NCI-H526 treated with DMSO at 0.1 percent for 48 hours (cell line): ENCODE measurements at places on chromosomes 16 and 17.

- DNase-seq = no peak
Observed at GRCh38 chr17:80910043-80910442, 81.6 kb upstream of the CHMP6 start.

- no peak for DNase-seq
Observed at GRCh38 chr16:4263504-4264436, 9.1 kb downstream of the TFAP4 start.

DNA sequence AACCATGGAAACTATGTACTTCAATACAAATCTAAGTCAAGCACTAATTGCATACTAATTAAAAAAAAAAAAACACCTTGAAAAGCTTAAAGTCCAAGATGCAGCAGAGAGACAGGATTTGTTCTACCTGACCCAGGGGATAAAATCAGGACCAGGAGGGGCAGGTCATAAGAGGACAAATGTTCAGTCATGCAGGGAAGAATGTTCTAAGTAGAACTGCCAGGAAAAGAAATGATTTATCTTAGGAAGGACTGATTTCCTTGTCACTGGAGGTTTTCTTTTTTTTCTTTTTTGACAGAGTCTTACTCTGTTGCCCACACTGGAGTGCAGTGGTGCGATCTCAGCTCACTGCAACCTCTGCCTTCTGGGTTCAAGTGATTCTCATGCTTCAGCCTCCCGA is 9.1 kb upstream of the GHDC start:
- DNase-seq = no peak

GRCh38 chr16:63497408-63497807 is 1461.2 kb upstream of the CDH8 start:
- DNase-seq = no peak

GRCh38 chr17:17507465-17508011 is 11.3 kb upstream of the RASD1 start:
- no peak for DNase-seq

GRCh38 chr17:61289408-61290385 is 109.9 kb upstream of the TBX2 start:
- DNase-seq = no peak

DNA sequence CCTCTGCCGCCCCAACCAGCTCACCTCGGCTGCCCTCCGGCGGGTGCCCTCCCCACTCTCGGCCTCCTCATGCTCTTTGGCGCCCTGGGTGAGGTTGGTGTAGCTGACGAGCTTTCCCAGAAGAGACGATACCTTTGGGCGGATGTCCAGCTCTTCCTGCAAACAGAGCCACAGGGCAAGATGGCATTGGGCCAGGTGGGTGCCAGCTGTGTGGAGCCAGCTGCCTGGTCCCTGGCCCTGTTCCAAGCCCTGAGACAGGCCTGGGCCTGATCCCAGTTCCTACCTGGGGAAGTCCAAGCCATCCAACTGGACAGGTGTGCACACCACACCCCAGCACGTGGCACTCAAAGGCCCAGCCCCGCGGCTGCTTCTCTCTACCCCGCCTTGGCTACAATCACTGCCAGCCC is 6.9 kb downstream of the SLC12A4 start:
- no peak for DNase-seq

DNA sequence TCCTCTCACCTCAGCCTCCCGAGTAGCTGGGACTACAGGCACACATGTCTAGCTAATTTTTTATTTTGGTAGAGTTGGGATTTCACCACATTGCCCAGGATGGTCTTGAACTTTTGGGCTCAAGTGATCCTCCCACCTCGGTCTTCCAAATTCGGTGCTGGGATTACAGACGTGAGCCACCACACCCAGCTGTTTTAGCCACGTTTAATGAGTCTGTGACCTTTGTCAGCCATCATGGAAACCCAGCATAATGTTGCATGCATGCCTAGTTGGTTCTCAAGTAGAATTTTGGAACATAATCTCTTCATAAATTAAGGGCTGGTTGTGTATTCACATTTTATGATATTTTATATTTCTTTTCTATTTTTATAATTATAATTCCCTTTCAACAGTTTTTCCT is 42.0 kb downstream of the GOSR1 start:
- DNase-seq = no peak

DNA sequence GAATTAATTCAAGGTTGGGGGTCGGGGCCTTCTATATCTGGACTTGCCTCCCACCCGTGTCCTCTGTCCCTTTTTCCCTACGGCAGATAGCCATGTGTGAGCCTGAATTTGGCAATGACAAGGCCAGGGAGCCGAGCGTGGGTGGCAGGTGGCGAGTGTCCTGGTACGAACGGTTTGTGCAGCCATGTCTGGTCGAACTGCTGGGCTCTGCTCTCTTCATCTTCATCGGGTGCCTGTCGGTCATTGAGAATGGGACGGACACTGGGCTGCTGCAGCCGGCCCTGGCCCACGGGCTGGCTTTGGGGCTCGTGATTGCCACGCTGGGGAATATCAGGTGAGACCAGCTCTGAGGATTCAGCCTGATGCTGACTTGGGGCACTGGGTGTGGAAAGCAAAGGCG is 365 bp downstream of the AQP8 start:
- DNase-seq = no peak

- DNase-seq = no peak
Observed at GRCh38 chr16:12009922-12010321, 33.4 kb downstream of the SNX29 start.

DNA sequence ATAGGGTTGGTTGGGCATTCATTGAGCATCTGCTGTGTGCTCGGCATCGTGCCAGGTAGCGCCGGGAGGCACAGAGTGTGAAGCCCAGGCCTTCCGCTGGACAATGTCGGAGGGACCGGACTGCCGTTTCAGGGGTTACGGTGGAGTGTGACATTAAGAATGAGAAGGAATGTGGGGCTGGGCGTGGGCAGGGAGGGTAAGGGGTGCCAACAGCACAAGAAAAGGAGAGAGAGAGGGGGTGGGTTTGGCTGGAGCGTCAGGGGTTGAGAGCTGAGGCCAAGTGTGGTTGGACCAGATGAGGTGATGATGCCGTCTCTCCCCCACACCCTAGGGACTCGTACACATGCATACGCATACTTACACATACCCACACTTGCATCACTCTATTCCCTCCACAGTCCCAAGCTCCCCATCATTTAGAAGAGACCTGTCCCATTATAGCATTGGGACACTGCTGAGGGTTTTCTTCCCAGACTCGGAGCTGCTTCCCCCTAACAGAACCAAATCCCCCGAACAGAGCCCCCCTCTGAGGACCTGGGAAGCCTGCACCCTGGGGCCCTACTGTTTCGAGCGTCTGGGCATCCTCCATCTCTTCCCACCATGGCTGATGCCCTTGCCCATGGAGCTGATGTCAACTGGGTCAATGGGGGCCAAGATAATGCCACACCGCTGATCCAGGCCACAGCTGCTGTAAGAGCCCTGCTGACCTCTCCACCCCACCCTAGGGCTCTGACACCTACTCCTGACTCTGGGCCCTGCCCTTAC is 3.3 kb upstream of the KCTD11 start:
- DNase-seq = no peak

GRCh38 chr17:74635418-74635817 is 11.9 kb upstream of the CD300E start:
- DNase-seq = no peak

- DNase-seq = no peak
Observed at GRCh38 chr17:82324566-82325285, 7.3 kb upstream of the CD7 start.

DNA sequence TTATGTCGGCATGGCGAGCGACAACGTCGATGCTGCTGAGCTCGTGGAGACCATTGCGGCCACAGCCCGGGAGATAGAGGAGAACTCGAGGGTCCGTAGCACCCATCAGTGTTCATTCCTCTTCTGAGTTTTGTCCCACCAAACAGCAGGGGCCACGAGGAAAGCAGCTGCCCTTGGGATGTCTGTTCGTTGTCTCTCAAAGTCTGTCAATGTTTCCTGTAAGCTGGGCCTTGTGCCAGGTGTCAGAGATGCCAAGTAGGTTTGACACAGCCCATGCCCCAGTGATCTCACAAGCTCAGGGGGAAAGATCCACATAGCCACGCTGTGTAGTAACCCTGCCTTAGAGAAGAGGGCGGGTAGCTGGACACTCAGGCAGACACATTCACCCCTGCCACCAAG is 22.6 kb downstream of the NTAN1 start:
- no peak for DNase-seq

- DNase-seq = no peak
Observed at GRCh38 chr16:19304750-19305149, 19.2 kb downstream of the CLEC19A start.

GRCh38 chr17:48603959-48604769 is 622 bp downstream of the HOXB6 start:
- DNase-seq = no peak

DNA sequence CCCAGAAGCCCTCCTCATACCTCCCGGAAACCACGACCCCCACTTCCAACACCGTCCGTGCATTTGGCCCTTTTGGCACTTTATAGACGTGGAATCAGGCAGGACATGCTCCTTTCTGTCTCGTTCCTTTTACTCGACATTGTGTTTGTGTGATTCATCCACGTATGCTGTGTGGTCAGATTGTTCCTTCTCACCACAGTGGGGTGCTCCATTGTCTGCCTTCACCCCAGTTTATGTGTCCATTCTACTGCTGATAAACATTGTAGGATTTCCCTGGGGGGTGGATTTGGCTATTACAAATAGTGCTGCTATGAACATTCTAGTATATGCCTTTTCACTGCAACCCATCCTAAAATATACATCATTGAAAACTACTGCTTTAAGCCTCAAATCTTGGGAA is 28.9 kb upstream of the RPH3AL start:
- DNase-seq = no peak

DNA sequence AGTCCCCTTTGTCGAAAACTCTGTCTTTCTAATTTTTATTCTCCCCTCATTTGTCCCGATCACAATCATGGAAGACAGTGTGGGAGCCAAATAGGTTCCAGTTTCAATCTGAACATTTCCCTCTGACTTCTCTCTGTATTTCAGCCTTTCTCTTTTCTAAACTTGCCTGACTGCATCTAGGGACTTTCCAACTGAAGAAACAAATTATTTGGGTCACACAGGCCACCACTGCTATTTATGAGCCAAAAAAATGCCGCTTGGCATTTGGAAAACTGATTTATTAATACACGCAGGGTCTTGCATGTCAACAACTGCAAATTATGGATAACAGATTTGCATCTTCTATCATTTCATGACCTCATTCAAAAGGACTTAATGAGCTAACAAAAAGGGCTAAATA is 55.2 kb upstream of the ELAC2 start:
- no peak for DNase-seq

- no peak for DNase-seq
Observed at GRCh38 chr17:4557626-4558346, 2.6 kb downstream of the GGT6 start.

- no peak for DNase-seq
Observed at GRCh38 chr16:86985648-86986015, 331.6 kb downstream of the C16orf95 start.

- no peak for DNase-seq
Observed at GRCh38 chr17:26782153-26782552, 511.8 kb upstream of the WSB1 start.

GRCh38 chr17:14211801-14212200 is 24.9 kb downstream of the CDRT15 start:
- no peak for DNase-seq

DNA sequence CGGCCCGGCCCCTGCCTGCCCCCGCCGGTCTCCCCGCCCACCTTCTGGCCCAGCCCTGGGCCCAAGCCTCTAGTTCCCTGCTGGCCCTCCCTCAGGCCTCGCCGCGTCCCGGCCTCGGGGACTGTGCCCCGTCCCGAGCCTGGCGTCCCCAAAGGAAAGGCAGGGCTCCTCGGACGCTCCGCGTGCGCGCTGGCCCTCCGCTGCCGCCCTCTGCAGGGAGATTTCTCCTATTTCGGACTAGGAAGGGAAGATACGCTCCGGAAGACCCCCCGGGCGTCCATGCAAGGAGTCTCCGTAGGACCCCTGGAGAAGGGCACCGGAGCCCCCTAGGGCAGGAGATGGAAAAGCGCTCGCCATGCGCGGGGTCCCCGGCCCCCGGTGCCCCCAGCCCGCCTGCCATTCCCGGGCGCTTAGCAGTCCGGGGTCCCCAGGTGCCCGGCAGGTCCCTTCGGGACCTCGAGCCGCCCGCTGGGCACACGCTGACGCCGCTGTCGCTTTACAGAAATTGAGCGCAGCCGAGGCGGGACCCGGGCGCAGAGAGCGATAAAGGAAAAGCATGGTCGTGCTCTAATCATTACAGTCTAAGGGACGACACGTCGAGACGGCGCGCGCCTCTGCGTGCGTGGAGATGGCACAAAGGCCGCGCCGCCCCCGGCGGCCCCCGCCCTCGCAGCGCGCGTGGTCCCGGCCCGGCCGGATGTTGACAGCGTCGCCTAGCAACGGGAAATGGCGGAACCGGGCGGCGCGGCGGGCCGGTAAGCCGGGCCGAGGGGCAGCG is at the start of gene CCDC40:
TSS of gene CCDC40 (plus strand) at position 706 of the 778 bp plus-strand sequence. CDS start at position 727, 21 bp downstream.
- peak; percentile 50 for DNase-seq

DNA sequence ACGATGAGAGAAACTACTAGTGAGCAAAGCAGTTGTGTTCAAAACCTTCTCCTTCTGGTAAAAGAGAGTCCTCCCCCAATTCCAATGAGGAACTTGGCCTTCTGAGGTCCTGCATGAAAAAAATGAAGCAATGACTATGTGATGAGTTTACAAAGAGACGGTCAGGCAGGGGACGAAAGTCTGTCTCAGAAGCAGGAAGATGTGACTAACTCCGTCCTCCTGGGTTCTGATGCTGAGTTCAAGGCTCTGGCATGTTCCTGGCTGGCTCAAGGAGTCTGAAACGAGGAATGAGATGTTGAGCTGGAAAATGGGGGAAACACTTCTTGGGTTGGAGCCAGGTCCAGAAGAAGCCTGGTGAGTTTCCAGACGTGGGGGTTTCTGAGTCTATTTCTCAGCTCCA is 129.6 kb downstream of the CPPED1 start:
- DNase-seq = no peak

DNA sequence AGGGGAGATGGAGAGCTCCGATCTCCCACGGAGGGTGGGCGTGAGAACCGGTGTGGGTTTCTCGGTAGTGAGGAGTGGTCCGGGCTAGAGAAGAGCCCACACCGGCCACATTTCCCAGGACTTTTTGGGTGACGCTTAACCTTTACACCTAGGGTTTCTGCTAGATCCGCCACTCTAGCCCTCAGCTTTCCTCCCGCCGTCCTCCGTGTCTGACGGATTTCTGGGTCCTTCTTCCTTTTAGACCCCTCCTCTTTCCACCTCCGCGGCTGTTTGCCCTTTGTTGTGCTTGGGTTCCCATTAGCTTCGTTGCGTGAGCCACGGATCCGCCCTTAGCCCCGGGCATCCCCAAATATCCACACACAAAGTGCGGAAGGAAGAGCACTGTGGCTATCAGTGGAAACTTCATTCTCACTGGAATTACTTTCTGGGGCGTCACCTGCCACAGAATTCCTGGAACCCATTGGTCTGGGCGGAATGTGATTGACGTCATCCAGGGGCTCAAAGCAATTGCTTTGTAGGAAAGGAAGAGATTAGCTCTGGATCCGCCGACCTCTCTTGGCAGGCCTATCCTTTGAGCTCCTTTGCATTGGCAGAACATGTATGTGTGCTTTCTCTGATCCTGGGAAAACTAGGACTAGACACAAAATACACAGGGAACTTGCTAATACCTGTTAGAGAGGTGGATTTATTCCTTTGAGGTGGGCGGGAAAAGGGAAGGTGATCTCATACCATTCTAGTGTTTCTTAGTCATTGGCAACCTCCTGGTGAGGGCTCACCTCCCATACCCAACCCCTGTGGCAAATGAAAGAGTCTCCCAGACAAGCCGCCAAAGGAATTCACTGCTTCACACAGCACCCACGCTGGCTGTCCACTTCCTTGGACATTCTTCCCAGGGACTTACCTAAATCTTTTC is 654 bp downstream of the TNFAIP1 start:
- peak; percentile 46 for DNase-seq
